ENCODE measurements at places on chromosomes 6 and 20.
A peak's percentile ranks its signal among the peaks of the same experiment; 100 is the strongest.

- peak; percentile 58 for DNase-seq
These were observed 41.8 kb downstream of the FARS2 start for GRCh38 chr6:5302995-5303622.

GRCh38 chr6:15129887-15130286 is 116.0 kb upstream of the JARID2 start:
- DNase-seq: no peak

DNA sequence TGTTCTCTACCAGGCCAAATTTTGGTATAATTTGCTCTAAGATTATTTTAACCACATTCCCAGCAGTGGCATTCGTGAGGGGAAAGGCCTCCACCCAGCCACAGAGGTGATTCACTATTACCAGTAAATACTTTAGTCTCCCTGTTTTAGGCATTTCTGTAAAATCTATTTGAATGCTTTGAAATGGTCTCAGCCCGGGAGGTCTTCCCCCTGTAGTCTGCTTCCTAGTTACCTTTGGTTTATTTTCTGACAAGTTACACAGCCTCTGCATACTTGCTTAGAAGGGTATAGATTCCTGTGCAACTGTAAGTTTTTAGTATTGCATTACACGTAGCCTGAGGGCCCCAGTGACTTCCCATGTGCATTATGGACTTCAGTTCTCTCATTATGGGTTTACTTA is 248.7 kb downstream of the C6orf118 start:
- DNase-seq: no peak

DNA sequence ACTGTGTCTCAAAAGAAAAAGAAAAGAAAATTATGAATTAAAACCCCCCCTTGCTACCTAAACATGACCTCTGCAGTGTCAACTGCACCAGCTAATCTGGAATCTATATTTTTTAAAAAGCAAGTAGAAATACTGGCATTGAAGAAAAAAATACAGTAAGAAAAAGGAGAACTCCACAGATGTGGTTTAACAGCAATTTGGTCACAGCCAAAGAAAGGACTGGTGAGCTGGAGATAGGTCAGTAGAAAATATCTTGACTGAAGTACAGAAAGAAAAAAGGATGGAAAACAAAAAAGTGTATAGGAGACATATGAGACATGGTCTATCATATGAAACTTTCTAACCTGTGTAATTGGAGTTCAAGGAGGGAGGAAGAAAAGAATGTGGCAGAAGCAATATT is 44.1 kb upstream of the ERVFRD-1 start:
- DNase-seq: no peak

DNA sequence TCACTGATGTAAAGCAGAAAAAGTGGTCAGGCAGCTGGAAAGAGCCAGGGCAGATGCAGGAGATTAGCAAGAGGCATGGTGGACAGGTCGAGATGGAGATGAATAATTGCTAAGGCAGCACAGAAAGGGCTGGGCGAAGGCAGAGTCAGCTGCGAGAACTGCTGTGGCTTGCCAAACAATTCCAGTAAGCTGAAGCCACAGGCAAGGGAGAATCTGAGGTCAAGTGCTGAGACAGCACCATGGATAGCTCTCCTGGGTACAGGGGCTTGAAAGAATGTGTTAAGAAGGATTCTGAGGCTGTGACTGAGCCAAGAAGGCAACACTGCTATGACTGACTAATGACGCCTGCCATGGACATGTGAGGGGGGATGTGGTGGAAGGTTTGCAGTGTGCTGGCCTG is 220.8 kb upstream of the FOXA2 start:
- peak; percentile 14 for DNase-seq

DNA sequence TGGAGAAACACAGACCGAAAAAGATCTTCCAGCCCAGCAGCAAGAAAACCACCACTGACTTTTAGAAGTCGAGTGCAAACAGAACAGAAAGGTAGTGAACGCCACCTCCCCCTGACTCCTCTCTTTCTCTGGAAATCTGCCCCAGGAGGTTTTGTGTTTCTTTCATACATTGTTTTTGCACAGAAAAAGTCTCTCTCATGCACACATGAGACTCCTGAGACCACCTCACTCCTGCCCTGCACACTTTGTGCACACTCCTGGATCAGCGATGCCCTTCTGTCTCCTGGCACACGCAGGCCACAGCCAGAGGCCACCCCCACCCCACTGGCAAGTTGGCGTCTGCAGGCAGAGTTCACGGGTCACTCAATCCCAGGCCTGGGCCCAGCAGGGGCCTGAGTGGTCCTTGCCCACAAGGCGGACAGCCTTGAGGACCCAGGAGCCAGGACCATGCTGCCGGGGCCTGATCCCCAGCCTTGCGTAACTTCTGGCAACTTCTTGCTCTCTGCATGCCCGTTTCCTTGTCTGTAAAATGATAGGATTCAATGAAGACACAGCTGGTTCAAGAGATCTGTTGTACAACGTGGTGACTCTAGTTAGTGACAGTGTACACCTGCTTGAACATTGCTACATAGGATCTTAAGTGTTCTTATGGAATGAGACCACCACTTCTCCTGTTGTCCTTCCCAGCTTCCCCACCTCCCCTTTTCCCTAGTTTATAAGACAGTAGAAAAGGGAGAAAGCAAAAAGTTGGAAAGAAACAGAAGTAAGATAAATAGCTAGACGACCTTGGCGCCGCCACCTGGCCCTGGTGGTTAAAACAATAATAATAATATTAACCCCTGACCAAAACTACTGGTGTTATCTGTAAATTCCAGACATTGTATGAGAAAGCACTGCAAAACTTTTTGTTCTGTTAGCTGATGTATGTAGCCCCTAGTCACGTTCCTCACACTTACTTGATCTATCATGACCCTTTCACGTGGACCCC is 30.2 kb upstream of the CST7 start:
- no peak for DNase-seq

DNA sequence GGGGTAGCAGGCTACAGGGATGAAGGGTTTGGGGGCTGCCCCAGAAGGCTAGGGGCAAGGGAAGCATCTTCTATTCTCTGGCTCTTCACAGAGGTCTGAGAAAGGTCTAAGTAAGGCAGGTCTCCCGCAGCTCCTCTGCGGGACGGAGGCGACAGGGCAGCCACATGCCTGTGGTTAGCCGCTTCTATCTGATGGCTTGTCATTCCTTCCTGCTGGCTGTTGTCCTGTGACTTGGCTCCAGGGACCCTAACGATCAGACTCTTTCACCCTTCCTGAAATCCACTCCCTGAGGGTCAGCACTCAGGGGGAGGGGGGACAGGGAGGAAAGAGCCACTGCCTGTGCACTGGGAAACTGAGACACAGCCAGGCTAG is 673 bp downstream of the CST7 start:
- DNase-seq: peak; percentile 75

DNA sequence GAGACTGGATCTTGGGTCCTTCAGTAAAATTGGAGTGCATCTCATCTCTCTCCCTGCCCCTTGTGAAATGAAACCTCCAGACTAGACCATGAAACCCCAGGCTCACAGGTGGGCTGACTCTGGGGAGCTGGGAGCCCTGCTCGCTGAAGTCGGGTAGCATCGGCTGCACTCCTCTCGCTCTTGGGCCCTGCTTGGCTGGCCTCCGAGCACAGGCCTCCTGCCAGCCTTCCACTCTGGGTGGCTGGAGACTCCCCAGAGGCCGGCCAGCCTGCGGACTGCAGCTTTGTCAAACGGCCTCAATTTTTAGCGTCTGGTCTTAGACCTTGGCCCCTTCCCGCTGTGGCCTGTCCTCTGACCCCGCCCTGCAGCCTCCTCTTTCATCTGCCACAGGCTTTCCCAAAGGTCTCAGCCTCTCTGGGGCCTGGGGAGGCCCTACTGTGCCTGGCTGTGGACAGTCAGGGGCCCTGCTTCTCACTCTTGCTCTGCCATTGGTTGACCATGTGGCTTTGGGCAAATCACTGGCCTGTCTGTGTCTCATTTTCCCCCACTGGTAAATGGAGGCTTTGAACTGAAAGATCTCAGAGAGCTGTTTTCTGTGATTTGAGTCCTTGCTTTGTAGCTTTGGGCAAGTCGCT is 45.1 kb downstream of the SRC start:
- DNase-seq: no peak

DNA sequence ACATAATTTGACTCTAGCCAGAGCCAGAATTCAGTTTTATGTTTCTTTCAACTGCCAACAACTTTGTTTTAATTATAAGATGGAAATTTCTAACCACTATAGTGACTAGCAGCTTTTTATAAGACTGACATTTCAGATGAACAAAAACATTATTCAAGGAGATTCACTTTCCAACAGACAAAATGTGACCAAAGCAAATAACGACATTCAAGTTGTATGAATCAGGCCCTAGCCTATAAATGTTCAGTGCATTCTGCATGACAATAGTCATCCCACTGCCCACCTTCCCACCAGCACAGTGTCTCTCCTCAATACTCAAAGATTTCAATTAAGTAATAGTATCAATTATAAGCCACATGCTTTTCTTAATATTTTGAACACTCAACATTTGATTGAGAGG is 200.7 kb downstream of the KHDC1L start:
- DNase-seq: no peak

DNA sequence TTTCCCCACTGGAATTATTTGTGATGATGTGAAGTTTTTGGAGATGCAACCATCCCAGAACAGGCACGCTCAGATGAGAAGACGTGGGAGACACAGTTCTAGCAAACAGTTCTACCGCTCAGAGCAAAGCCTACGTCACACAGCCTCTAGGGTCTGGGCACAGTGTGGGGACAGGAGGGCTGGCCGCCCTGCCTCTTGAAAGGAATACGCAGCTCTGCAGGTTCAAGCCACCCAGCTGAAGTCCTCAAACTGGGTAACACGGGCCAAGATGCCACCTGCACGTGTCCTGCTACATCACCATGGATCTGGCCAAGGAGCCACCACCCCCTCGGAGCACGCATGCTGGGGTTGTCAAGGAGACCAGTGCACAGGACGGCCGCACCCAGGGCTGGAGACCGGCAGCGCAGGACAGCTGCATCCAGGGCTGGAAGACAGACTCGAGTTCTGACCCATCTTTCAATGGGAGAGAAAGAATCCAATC is 75.0 kb downstream of the NOL4L start:
- no peak for DNase-seq

- no peak for DNase-seq
These were observed 42.5 kb downstream of the ID4 start for GRCh38 chr6:19879663-19880062.

GRCh38 chr6:155915651-155916050 is 460.0 kb upstream of the NOX3 start:
- DNase-seq: no peak

DNA sequence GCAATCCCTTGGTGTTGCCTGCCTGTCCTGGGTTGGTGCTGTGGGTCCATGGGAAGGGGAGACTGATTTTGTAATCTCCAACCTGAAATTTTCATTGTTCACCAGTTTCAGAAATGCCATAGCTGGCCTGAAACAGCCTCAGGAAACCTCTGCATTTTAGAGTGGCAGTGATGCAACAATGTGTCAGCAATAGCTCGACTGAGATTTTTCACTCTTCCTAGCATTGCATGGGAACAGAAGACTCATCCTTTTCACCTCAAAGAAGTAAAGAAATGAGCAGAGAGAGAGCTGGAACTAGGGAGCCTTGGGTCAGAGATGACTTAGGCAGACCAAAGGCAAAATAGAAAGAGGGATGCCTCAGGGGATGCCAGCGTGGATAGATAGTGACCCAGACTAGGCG is 23.7 kb upstream of the TMEM14A start:
- no peak for DNase-seq

DNA sequence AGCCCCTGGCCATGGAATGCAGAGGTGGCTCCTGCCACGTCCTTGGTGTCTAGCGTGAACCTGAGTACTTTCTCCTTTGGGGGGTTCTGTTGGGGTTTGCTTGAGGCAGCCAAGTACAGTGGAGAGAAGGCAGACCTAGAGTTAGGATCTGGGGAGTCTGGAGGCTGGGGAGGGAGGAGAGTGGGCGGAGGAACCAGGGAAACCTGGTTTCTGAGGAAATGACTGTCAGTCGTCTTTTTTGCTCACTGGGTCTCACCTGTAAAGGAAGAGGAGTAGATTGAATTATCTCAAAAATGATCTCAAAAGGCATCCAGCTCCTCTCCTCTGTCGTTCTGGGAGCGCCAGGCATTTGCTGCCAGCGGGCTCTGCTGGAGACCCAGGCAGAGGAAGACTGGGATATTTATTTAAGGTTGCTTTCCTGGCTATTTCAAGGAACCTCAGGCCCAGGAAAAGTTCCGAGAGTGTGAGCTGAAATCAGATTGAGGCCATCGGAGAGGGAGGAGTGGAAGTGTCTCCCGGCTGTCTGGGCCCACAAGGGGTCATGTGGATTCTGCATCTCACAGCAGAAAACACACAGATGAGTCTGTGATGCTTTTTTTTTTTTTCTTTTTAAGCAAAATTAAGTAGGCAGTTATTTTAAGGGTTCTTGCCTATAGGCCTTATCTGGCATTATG is 16.1 kb downstream of the EPB41L1 start:
- no peak for DNase-seq

GRCh38 chr20:63627751-63628245 is 897 bp upstream of the GMEB2 start:
- DNase-seq: no peak
